ENCODE measurements at places on chromosomes 2 and 18. TPM values are rescaled to one million over a fixed set of nuclear protein-coding genes. Genes with fewer than 3 reads are reported as not detected.

EVX2 gene
- not detected for total RNA-seq

ASPRV1 gene
- 0.78 TPM for total RNA-seq

INPP1 gene
- total RNA-seq = 5.8 TPM

RNF25 gene
- 12.5 TPM for total RNA-seq

DARS1 gene
- total RNA-seq = 77.6 TPM

DES gene
- 7.0 TPM for total RNA-seq

SLC11A1 gene
- not detected for total RNA-seq

PIEZO2 gene
- 2.1 TPM for total RNA-seq

TMEM182 gene
- total RNA-seq = 0.88 TPM

TNFRSF11A gene
- total RNA-seq = 0.29 TPM

OSBPL6 gene
- total RNA-seq = 4.1 TPM

Measured in cardiac ventricle fibroblast (primary cell).